Smooth muscle cell of the brain vasculature (primary cell): ENCODE measurements at places on chromosomes 6 and 20.

GRCh38 chr6:143957679-143958274, 50.3 kb downstream of the PLAGL1 start:
- no peak for DNase-seq

GRCh38 chr6:5507131-5507681, 245.9 kb downstream of the FARS2 start:
- no peak for DNase-seq

DNA sequence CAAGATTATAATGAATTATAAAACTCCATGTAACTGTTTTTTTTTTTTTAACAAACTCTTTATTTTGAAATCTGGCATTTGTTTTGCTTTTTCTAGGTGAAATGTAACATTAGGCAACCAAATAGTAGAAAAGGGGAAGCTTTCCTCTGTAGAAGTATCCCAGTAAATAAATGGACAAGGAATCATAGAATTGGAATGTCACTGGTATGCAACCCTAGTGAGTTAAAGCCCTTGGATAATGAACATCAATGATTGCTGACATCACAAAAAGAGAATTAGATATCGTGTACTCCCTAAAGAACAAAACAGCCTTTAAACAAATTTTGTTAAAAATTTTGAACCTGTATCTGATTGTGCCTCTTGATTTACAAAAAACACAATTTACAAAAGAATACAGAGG, 93.9 kb upstream of the OGFRL1 start:
- no peak for DNase-seq

DNA sequence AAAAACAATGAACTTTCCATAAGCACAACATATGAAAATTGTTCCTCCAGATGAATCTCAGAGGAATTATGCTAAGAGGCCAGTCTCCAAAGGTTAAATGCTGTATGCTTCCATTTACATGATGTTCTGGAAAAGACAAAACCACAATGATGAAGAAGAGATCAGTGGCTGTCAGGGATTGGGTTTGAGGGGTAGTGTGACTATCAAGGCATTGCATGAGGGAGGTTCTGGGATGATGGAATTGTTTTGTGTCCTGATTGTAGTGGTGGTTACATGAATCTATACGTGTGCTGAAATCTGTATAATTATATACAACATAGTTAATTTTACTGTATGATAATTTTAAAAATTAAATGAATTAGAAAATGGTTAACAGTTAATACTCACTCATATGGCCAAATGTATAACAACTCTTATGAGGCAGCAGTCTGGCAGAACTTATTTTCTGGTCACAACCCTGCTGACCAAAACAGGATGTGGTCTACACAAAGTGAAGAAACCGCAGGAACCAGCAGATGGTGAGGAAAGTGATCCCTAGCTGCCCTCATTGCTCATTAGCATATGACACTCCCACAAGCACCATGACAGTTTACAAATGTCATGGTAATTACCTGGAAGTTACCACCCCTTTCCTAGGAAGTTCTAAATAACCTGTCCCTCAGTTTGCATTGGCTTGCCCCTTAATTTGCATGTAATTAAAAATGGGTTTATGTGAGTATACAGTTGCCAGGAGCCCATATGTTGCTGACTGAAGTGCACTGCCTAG, 31.9 kb downstream of the NSFL1C start:
- peak; percentile 47 for DNase-seq

- DNase-seq, result no peak
These were observed 108.4 kb downstream of the HUS1B start for GRCh38 chr6:548517-548916.

DNA sequence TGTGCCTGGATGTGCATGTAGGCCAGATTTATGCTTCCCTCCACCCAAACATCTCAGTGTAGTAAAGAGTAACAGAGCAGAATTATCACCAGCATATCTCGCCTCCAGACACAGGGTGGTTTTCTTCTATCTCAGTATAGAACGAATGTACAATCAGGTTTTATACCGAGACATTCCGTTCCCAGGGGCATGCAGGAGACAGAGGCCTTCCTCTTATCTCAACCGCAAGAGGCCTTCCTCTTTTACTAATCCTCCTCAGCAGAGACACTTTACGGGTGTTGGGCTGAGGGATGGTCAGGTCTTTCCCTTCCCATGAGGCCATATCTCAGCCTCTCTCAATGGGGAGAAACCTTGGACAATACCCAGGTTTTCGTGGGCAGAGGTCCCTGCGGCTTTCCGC, 36.4 kb upstream of the MC3R start:
- no peak for DNase-seq

DNA sequence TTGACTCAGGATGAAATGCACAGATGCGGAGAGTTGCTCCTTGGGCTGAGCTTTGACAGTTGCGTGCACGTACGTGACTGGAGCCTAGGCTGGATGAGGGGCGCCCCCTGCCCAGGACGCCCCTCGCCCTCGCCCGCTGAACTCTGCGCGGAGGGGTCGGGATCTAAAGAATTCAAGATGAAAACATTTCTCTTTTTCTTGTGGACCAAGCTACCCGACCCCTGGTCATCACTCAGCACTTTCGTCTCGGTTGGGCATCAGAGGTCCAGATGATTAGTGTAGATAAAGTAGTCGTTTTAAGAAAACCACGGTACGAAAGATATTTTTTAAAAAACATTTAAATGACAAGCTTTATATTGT, 700 bp downstream of the DTD1 start:
- no peak for DNase-seq

DNA sequence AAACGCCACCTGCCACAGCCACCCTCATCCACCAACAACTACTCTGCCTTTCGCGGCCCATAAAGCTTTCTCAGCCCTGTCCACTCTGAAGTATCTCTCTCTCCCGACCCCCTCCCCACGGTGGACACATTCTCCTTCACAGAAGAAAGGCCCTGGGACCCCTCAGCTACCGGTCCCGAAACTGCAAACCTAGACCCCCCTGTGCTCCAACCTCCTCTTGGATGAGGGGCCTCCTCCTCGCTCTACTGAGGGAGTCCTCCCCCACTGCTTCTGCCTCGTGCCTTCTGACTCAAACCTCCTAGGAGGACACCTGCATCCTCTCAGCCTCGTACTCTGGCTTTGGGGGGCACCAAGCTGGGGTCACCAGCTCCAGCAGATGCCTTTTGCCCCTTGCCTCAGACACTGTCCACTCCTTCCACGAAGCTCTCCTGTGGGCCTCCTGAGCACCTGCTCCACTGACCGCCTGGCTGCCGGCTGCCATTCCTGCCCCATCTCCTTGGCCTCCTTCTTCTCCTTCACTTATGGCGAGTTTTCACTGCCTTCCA, 24.9 kb downstream of the RNASET2 start:
- DNase-seq, result no peak

GRCh38 chr6:3911614-3912336, 62.6 kb downstream of the FAM50B start:
- DNase-seq, result no peak

- no peak for DNase-seq
These were observed 6.7 kb upstream of the EMILIN3 start for GRCh38 chr20:41373251-41373783.

DNA sequence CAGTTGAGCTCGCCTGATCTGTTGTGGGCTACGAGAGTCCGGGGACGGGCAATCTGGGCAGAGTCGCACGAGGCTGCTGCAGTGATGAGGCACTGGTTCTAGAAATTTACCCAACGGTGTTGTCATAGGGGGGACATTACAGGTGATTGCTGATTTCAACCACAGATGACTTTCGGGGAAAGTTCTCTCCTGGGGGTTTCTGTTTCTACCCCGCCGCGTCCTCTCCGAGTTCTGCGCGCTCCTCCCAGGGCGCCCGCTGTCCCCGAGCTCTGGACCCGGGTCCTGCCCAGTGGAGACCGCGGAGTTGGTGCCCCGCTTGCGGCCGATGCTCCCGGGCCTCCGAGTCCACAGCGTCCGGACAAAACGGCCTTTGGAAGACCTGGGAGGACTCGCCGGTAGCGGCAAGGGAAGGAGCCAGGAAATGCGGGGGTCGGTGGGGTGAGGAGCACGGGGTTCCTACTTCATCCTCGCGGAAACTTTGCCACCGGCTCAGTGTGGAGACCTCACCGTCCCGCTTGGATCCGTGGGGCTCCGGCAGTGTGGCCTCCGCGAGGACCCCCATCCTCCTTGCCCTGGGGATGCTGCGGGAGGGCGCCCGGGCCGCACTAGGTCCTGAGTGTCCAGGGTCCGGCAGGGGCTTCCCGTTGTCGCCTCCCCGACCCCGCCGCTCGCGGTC, 12.3 kb upstream of the RAET1L start:
- DNase-seq, result no peak

DNA sequence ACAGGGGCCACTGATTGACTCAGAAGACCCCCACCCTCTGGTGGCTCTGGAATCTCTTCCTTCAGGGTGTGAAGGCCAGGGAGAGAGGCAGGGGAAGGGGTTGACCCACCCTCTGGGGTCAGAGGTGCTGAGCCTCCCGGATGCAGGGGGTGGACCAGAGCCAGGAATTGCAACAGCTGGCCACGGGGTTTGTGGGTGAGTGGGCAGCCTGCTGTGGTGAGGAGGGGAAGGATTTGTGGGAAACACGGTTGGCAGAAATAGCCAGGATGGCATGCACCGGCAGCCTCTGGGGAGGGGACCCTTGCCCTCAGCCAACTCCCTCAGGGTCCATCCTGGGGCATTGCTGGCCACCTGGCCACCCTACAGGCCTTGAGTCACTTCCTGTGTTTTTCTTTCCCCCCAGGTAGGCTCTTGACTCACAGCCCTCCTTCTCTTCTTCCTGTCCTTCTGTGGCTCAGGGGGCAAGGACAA, 92.8 kb downstream of the MRPL14 start:
- DNase-seq, result no peak

DNA sequence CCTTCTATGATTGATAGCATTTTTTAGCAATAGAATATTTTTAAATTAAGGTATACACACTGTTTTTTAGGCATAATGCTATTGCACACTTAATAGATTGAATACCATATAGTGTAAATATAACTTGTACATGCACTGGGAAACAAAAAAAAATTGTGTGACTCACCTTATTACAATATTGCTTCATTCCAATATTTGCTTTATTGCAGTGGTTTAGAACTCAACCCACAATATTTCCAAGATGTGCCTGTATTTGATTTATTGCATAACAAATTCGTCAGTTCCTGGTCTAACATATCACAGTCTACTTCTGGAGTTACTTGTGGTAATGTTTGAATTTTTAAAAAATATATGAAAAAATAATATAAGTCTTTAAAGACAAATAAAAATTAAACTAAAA, 41.9 kb upstream of the DEFB112 start:
- no peak for DNase-seq

- DNase-seq, result no peak
These were observed 58.5 kb downstream of the OGFRL1 start for GRCh38 chr6:71347119-71347518.

GRCh38 chr6:43016176-43016942, 2.3 kb downstream of the KLHDC3 start:
- no peak for DNase-seq

- DNase-seq, result no peak
These were observed 37.6 kb upstream of the EPB41L1 start for GRCh38 chr20:36116807-36117441.

DNA sequence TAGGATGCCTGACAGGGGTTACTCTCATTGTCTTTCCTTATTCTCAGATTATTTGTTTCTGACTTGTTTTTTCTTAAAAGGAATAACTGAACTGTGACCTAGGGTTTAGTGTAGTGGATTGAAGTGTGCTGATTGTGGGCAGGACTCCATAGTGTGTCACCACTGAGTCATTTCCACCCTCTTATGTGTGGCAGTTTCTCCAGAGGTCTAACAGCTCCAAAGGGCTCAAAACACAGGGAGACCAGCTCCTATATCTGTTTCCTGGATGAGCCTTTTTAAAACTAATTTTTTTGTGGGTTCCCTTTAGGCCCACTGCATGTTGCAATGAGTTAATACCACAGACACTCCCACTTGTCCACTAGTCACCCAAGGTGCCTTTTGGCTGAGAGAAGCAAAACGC, 951.1 kb upstream of the ADGRB3 start:
- DNase-seq, result no peak

DNA sequence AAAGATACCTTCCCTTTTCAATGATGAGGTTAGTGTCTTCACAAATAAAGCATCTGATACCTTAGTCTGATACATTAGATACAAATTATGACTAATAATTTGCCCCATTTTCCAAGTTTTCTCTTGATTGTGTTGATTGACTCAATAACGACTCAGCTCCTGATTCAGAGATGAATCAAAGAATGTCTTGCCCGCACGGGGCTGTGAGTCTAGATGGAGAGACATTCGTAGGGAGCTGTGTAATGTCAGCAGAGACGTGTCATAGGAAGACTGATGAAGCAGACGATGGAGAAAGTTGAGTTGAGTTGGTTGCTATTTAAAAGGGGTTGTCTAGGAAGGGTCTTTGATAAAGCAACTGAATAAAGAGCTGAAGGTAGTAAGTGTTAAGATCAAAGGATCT, 78.2 kb downstream of the TSHZ2 start:
- DNase-seq, result no peak

GRCh38 chr20:47280668-47281067, 75.8 kb downstream of the ZMYND8 start:
- DNase-seq, result no peak

DNA sequence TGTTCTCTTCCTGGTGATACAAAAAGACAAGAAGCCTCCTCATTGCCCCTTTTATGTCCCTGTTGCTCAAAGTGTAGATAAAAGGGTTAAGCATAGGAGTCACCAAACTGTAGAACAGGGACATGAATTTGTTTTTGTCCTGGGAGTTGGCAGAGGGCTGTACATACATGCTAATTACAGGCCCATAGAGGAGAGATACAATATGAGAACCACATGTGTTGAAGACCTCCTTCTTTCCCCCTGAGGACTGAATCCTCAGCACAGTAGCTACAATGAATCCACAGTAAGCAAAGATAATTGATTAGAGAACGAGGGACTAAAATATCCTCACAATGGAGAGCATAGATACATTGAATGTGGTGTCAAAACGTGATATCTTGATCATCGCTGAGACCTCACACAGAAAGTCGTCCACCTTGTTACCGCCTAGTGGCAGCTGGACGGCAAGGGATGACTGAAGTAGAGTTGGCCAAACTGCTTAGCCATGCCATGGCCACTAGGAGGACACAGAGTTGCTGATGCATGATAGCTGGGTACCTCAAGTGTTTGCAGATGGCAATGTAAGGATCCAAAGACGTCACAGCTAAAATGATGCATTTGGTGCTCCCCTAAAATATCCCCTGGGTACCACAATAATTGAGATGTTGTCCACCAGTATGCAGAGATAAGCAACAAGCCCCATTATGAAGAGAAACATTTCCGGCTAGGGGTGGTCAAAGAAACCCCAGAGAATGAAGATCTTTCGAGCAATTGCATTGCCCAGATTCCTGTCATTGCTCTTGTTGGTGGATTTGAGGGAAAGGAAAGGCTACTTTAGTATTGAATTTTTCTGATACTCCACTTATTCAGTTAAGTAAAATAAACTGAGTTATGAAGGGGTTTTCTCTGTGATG, 15.0 kb downstream of the OR2B3 start:
- no peak for DNase-seq

GRCh38 chr6:138724015-138724414, 49.6 kb upstream of the CCDC28A start:
- no peak for DNase-seq
